ENCODE measurements at places on chromosomes 1 and 21.

- DNase-seq, result no peak
These were observed 45.5 kb downstream of the TRABD2B start for GRCh38 chr1:47951545-47952235.

DNA sequence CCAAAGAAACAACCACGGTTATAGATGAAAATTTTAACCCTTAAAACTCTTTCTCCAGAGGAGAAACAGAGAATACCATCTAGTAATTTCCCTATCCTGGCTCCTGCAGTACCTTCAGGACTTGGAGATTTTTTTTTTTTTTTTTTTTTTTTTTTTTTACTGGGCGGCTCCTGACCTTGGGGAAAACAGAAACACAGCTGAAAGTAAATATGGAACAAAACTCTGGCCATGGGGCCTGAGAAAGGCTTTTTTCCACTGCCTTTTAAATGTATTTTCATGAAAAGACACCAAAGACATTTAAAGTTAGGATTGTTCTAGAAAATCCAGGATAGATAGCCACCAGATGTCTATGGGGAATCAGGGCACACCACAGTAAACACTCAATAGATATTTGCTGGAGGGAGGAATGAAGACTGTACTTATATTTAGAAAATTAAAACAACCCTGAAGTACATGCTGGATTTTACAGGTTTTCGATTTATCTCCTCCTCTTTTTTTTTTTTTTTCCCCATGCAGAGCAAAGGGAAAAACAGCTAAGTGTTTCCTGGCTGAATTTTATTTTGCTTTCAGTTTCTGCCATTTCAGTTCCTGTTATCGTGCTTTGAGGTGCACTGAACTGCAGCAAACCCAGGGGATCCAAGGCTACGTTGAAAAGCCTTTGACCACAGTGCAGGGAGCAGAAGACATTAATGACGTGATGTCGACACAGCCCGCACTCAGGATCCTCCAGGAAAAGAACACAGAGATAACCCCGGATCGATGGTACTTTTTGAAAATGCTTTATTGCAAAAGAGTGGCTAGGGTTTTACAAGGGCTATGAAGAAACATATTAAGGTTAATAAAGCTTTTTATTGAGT lies 35.7 kb upstream of the CNN3 start:
- DNase-seq, result no peak

DNA sequence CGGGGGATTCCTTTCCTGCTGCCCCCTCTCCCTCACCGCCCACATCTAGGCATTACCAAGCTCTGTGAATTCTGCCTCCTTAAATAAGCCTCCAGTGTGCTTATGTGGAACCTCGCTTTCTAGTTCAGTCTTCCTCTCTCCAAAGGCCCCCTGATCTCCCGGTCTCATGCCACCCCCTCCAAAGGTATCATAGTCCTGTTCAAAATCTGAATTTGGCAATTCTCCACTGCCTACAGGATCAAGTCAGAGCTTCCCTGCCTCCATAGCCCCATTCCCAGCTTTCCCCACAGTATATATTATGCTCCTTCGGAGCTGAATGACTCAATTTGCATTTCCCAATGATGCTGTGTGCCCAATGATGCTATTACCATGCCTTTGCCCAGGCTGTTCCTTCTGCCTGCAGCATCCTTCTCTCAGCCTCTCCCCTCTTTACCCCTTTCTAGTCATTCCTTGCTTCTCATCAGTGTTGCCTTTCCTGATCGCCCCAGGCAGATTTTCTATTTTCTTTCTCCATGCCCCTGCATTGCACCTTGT lies 1.7 kb downstream of the AZIN2 start:
- DNase-seq, result no peak

- no peak for DNase-seq
These were observed 56.2 kb upstream of the LBR start for GRCh38 chr1:225483818-225484656.

DNA sequence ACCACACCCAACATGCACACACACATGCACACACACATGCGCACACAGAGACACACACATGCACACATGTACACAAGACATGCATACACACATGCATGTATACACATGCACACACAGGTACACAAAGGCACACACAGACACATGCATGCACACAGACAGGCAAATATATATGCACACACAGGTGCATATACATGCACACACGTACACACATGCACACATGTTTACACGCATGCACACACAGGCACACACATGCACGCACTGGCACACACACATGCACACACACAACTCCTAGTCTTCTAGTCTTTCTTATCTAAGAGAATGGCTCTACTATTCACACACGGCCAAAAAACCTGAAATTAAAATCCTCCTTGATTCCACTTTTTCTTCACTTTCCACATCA lies 222.7 kb upstream of the PLD5 start:
- no peak for DNase-seq

Measured in NCI-H2081 treated with DMSO at 0.1 percent for 48 hours (cell line).